NCI-H2107 (cell line): ENCODE measurements at places on chromosomes 13 and 19.
A peak's percentile ranks its signal among the peaks of the same experiment; 100 is the strongest.

- DNase-seq = no peak
Observed at GRCh38 chr13:60148918-60149317, 14.8 kb downstream of the DIAPH3 start.

DNA sequence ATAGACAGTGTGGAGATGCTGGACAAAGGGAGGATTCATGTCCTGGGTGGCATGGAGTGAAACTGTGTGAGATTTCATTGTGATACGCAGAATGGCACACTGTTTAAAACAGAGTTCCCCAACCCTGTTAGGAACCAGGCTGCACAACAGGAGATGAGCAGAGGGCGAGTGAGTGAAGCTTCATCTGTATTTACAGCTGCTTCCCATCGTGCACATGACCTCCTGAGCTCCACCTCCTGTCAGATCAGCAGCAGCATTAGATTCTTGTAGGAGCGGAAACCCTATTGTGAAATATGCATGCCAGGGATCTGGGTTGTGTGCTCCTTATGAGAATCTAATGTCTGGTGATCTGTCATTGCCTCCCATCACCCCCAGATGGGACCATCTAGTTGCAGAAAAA, 72.5 kb downstream of the RAP2A start:
- no peak for DNase-seq

DNA sequence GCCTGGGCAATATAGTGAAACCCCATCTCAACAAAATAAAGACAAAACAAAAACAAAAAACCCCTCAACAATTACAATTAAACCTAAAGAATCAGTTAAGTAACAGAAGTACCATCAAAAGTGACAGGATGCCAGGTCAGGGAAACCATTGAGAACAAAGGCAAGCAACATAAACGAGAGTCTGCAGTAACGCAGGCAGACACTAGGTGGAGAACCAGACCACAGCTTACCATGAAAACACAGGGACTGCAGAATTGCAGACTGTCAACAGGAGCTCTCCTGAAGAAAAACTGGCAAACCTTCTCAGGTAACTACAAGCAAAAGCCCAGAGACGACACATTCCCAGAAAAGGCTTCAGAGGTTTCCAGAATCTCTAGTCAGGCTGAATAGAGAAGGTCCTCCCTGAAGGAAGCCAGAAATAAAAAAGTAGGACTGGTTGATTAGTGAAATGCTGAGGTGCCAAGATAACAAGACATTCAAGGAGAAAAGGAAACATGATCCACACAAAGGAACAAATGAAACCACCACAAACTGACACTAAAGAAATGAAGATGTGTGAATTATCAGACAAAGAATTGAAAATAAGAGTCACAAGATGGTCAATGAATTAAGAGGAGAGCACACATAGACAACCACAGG, 2.2 kb upstream of the ZNF665 start:
- DNase-seq = peak; percentile 44

DNA sequence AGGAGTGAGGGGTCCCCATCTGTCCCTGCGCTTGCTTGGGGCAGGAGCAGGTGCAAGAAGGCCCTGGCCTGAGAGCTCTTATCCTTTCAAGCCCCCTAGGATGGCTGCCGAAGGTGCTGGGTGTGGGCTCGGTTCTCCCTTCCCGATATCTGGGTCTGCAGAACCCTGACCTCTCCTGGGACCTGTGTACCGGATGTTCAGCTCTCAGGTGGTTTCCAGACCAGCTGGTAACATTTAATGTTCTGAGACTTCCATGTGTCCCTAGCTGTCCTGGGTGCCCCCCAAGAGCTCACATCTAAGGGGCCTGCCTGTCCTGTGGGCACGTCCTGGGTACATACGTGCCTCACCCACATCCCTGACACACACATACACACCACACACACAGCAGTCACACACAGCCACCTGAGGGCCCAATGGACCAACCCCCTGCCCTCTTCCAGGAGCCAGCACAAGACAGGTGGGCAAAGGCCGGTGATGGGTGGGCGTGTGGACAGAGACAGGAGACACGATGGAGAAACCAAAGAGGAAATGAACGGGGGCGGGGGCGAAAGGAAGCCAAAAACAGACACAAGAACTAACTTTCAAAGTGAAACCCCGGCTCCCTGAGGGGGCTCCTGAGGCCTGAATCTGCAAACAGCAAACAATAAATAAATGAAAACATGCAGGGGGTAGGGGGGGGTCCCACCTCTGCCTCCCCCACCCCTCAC, 124.3 kb downstream of the PTPRS start:
- no peak for DNase-seq

DNA sequence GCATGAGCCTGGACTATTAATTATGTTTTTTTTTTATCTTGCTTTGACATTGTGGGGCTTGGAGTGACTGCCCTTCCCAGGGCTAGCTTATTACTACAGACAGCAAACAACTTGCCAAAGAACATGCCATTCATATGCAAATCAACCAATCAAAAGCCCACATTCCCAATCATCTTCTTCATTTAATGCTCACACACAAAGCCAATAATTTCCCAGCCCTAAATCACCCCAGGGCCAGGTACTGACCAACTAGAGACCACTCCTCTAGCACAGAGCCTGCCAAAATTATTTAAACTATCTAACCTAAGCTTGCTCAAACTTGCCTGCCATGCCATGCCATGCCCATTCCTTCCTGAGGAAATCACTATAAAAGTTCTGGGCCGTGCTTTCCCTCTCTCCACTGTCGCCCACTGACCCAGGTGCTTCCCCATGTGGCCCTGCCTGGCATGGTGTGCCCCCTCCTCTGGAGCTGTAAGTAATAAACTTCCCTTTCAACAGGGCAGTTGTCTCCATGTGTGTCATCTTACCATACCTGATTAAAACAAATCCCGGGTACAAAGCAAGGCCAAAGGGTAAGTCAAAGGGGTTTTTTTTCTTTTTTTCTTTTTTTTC, 15.7 kb downstream of the PBX4 start:
- DNase-seq = no peak

DNA sequence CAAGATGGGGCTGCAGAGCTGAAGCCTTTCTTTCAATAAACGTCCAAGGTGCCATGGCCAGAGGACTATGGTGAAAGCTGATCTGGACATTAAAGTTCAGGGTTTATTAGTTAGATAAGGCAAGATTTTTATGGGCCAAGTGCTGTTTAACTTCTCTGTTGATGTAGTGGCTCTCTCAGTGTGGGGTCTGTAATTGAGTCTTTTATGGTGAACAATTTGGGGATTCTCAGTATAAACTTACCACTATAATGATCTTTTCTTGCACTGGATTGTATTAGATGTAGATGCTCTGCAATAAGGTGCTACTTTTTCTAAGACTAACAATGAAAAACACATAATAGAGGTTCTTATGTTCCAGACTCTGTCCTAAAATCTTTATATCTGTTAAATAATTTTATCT, 190.1 kb upstream of the KLF12 start:
- DNase-seq = no peak

GRCh38 chr13:79531542-79532254, 50.7 kb downstream of the NDFIP2 start:
- DNase-seq = no peak

- no peak for DNase-seq
Observed at GRCh38 chr13:21639561-21639960, 31.3 kb upstream of the FGF9 start.

- DNase-seq = no peak
Observed at GRCh38 chr13:23678795-23679194, 108.6 kb downstream of the TNFRSF19 start.

DNA sequence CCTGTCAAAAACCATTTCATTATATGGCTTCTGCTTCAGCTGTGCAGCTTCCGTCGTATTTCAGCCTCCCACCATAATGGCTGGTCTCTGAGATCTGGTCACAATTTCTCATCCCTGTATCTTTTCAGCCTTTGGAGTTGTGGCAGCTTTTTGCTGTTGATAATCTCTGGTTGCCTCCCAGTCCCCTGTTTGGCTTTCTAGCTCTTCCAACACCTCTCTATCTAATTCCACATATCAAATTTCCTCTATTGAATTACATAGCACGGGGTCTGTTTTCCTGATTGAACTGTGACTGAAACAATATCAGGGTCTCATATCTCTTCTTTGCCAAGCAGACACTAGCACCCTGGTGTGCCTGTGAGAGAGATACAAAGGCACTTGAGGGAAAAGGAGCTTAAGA, 222.1 kb upstream of the OBI1 start:
- DNase-seq = no peak

DNA sequence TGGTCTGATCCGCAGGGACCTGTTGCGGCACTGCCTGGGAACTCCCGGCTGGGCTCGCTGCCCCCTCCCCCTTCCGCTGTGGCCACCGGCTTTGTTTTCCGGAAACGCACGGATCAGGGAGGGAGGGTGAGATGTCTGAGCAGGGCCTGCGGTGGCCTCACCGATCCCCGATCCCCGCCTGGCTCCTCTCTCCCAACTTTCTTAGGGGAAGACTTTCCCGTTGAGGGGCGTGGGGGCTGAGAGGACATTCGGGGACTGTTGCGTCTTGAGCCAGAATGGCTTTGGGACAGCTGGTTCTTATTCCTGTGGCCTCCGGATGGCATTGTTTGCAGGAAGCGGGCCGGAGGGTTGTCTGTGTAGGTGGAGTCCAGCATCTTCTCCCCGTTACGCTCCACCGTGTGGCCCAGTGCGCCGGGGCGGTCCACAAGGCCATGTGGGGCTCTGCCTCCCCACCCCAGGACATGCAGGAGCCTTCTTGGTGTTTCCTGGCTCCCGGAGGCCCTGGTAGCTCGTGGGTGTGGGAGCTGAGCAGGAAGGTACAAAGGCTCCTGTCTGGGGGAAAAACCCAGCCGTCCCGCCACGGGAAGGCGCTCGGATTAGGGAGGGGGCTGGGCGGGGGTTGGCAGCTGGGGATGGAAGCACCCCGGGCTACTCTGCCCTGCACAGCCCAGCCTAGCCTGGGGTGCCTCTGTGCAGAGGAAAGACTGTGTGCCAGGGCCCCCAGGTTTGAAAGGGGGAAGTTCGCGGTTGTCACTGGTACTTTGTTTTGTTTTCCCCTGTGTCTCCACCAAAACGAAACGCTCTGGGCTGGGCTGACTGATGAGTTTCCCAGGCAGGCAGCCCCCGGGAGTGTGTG, 1.3 kb downstream of the CSNK1G2 start:
- DNase-seq = peak; percentile 19

DNA sequence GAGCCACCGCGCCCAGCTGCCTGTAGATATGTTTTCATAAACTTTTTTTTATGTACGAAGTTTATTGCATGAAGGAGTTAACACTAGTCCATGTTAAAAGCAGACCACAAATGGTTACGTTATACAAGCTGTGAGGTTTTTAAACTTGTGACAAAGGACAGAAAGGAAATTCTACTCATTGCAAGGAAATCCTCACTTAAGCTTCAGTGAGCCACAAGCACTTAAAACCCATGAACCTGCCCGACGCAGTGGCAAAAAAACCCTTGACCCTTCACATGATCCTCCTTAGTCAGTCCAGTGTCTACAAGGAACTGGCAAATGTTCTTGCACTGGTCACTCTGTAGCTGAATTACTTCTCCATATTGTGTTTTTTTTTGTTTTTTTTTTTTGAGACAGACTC, 4.2 kb downstream of the MPND start:
- no peak for DNase-seq

- DNase-seq = no peak
Observed at GRCh38 chr13:41468631-41469030, 11.3 kb downstream of the RGCC start.

DNA sequence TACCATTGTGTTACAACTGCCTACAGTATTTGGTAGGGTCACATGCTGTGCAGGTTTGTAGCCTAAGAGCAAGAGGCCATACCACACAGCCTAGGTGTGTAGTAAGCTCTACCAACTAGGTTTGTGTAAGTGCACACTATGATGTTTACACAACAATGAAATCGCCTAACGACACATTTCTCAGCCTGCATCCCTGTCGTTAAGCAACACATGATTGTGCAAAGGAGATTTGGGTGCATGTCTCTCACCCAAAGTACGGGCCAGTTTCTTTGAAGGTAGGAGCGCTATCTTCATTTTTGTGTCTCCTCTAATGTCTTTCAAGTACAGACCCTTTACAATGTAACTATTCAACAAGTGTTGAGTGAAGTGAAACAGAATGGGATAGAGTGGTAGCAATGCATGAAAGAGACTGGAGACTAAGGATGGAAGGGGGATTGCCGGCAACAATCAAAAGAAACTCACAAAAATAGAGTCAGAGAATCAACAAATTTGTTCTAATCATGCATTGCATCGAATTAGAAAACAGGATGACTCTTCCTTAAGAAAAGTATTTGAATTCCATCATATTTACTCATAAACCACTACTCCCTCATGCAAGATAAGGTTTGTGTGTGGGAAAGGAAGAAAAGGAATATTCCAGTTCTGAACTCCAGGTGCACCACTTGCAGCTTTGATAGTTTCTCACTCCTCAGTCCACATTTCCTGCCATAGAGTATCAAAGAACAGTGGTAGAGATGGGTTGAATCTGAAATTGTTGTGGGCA, 60.2 kb upstream of the TNFRSF19 start:
- no peak for DNase-seq

DNA sequence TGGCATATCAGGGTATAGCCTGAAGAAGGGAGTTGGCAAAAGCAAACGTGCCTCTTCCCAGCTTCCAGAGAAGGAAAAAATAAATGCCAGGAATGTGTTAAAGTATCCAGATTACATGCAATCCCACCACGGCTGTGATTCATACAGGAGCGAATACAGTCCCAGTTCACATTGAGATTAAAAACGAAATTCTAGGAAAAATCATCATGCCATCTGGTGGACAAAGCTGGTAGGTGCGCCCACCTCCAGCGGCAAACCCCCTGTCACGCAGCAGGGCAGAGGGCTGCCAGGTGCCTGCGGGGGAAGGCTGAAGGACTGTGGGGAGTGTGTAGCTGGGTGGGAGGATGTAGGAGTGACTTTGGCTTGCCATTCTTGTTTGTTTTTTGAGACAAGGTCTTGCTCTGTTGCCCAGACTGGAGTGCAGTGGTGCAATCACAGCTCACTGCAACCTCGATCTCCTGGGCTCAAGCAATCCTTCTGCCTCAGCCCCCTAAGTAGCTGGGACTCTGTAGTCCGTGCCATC, 6.4 kb upstream of the DMWD start:
- peak; percentile 42 for DNase-seq
